Lower lobe of right lung (tissue), 2 donors: ENCODE measurements at places on chromosomes 12 and 14.

DNA sequence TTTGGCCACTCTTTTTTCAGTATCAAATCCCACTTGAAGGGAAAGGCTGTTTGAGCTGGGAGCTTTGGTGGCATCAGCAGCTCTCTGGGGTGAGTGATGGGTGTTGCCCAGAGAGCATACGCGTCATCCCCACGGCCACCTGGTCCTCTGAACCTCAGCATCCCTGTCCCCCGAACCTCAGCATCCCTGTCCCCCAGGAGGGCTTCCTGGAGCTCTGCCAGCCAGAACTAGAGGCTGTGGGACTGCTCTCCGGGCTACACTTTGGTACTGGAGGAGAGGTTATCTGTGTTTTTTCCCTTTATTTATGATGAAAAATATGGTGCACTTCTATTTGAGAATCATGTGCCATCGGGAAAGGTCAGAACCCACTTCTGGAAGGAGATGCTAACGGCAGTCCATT lies 131.5 kb upstream of the RTL1 start:
- no peak for DNase-seq

- DNase-seq = no peak
Observed at GRCh38 chr12:113097716-113098440, 37.7 kb downstream of the RASAL1 start.

GRCh38 chr12:48038085-48038484 lies 33.8 kb upstream of the COL2A1 start:
- no peak for DNase-seq

GRCh38 chr12:106711316-106711715 lies 63.2 kb upstream of the RIC8B start:
- DNase-seq = no peak

DNA sequence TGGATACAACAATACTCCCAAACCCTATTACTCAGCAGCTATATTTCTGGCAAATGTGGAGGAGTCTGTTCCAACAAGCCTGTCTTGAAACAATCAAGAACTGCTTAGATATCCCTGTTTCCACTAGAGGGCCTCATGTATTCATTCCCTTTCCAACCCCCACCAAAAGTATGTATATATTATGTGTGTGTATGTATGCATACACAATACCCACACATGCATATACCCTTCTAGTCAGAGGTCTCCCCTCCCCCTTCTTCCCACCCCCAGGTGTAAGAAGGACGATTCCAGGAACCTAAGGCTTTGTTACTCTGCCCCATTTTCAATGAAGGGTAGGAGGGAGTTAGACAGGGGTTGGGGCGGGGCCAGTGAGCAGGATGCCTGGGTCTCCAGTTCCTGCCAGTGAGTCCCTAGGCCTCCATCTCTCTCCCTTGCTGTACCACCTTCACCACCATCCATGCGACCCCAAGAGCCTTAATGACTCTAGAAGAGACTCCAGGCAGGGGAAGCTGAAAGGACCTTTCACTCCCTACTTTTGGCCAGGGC lies at the start of gene DGKA:
TSS of gene DGKA (plus strand) at position 392 of the 546 bp plus-strand sequence. CDS start 5,342 bp downstream, outside the sequence.
- peak; percentile 55 for DNase-seq

- DNase-seq = no peak
Observed at GRCh38 chr12:81492131-81492720, 266.9 kb downstream of the PPFIA2 start.

DNA sequence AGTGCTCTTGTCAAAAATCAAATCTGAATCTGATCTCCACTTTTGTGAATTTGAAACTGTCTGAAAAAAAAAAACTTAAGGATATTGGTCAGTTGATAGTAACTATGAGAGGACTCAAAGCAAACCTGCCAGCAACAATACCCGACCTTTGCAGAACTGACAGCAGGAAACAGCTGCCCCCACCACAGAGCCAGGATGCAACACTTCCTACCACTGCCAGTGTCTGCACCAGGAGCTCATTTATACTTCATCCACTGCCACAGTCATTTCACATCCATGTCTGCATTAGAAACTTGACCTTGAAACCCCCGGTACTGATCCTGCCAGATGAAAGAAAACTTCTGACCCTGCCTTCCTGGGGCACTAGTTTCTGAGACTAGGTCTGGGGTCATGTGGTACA lies 27.4 kb upstream of the RXYLT1 start:
- no peak for DNase-seq

DNA sequence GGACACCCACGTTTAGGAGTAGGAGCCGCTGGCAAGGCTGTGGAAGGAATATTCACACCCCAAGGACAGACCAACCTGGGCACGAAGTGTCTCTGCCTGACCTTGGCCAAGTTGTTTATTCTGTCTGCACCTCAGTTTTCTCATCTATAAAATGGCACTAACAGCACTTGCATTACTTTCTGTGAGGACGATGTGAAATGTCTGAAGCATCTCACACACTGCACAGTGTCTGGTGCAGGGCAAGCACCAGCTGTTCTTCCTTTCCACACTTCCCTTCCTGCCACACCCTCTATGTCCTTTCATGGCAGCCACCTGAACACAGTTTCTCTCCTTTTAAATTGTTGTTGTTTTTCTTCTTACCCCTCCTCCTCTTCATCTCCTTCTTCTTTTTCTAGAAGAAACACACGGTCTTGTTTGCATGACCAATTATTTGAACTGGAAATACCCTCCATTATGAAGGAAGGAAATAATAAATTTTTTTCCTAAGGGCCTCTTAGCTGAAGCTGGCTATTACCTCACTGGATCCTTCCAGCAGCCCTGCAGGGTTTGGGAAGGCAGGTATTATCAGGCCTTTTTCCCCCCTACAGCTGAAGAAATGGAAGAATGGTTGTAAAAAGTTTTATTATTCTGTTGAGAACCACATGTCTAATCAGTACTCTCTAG lies 42.9 kb upstream of the ATP23 start:
- DNase-seq = no peak

DNA sequence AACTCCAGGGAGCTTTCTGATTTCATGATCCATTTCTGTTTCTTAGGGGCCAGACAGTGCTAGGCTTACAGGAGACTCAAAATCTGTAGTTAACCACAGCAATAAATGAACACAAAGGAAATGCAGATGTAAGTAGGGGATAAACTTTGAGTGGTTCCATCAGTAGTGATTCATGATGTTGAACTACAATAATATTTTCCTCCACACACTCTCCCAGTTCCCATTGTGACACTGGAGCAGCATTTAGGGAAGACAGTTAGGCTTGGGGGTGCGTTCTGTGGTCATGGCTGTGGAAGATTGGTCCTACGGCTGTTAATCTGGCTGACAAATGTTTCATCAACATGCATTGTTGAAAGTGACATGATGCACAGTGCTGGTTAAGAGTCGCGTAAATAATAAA lies 66.9 kb downstream of the HMGA2 start:
- no peak for DNase-seq

DNA sequence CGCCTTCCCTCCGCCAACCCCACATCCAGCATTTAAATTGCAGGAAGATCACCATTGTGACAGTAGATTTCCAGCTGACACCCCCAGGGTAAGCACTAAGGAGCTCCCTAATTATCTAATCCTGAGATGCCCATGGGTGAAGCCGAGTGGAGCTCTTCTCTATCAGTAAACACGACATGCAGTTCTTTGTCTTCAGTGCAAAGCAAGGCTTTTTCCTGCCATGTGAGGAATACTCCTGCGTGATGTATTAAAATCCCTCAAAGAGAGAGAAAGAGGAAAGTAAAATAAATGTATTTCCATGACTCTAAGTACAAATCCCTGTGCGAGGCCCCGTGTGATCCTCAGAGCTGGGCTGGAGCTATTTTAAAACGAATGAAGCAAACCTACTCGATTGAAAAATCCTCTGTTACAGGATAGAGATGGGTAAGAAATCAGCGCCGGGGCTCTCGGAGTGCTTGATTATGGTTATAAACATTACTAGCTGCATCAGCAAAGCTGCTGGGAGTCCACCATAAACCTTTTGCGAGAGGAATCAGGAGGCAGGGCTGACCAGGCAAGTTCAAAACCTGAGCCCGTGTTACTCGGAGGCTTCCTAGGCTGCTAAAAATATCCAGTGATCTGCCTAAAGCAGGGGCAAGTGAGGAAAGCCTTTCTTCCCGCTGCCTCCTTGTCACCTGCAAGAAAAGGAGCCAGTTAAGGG lies 61.5 kb downstream of the MAP1LC3B2 start:
- no peak for DNase-seq

GRCh38 chr14:61498303-61498702 lies 176.9 kb downstream of the PRKCH start:
- no peak for DNase-seq

- DNase-seq = no peak
Observed at GRCh38 chr12:3468329-3468728, 22.7 kb upstream of the PRMT8 start.

DNA sequence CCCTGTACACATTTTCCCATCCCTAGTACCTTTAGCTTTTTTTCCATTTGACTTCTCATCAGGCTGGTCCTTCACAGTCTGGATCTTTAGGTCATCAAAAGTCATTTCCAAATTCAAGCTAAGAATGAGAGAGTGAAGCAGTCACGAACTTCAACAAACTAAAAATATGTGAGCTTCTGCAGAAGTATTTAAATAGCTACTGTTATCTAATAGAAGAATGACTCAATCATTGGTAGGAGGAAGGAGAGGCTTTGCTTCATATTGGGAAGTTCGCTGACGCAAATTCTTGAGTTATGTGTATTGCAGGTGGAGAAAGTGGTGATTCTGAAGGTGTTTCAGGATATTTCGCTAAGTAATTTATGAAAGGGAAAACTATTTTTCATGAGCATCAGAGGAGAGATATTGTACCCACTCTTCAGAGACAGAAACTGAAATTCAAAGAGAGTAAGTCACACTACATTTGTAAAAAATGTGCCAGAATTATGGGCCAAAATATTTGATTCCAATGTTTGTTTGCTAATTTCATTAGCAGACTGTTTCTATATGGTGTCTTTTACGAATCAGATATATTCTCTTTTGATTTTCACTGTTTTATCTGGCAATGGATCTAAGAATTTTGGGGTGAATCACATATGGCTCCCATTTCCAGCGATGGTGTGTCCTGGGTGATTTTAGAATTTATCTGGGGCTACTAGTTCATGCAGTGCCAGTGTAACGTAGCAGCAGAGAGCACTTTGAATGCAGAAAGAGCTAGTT lies at the start of gene OLR1:
TSS of gene OLR1 (minus strand) at position 160 of the 756 bp plus-strand sequence. CDS start at position 105, 55 bp downstream.
- DNase-seq = no peak

GRCh38 chr14:75331471-75331870 lies 52.8 kb downstream of the FOS start:
- DNase-seq = no peak

DNA sequence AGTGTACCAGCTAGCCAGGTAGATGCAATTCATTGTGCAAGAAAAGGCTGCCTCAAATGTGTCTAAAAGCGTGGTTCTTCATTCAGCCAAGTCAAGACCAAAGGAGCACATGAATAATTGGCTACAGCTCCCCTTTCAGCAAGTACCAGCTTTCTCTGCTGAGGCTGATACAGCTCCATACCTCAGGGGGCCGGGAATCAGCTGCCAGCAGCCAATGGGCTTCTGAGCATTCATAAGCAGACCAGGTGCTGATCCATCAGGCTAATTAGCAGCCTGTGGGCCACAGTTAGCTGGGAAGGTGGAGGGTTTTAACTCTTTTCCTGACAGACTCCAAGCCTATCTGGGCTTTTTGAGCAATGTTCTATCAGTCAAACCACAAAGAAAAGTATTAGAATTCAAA lies 264.7 kb downstream of the APAF1 start:
- DNase-seq = no peak

GRCh38 chr14:85934123-85934885 lies 404.4 kb downstream of the FLRT2 start:
- DNase-seq = peak; percentile 47

DNA sequence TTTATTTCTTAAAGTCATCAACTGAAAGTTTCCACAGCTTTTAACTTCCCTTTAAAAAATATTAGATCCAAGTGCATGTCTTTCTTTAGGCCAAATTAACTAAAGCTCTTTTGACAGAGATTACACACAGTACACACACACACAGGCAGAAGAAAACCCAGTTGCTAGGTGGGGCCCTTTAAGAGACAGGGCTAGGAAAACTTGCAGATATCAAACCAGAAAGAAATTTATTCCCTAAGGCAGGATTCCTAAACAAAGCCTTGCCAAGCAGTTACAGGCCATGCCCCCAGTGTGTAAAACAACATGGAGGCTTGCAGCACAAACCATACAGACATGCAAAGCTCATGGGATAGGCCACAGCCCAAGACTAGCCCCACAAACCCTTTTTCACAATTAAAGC lies 123.4 kb downstream of the FSCB start:
- no peak for DNase-seq

- no peak for DNase-seq
Observed at GRCh38 chr12:6535960-6536847, 1.9 kb downstream of the GAPDH start.

DNA sequence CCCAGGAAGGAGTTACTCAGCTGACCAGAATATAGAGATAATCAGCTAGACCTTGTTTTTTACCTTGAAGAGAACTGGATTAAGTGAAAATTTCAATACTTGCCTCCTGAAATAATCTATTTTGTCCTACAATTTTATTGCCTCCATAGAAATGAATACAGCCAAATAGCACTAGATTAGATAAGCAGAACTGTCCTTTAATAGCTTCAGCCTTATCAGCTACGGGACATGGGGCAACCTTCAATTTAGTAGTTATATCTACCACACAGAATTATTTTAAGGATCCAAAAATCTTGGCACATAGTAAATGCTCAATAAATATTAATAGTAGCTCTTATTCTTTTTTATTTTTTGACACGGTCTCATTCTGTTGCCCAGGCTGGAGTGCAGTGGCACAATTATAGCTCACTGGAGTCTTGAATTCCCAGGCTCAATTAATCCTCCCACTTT lies 67.2 kb upstream of the PLEKHG3 start:
- no peak for DNase-seq

GRCh38 chr12:93090731-93091172 lies 161.7 kb upstream of the EEA1 start:
- no peak for DNase-seq

DNA sequence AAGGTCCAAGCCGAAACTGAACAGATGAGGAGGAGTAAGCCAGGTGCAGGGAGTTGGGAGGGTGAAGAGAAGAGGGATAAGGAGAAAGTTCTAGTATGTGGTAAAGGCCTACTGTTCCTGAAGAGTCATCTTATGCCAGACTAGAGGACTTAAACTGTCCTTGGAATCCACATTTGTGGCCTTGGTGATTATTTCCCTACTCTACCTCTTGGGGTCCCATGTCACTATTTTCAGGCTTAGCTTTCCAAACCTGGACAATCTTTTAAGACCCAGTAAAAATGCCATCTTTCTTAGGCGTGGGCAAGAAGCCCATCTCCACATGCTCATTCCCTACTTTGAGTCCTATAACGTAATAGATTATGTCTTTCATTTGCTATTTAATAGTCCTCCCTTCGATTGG lies 40.1 kb upstream of the CRY1 start:
- no peak for DNase-seq

DNA sequence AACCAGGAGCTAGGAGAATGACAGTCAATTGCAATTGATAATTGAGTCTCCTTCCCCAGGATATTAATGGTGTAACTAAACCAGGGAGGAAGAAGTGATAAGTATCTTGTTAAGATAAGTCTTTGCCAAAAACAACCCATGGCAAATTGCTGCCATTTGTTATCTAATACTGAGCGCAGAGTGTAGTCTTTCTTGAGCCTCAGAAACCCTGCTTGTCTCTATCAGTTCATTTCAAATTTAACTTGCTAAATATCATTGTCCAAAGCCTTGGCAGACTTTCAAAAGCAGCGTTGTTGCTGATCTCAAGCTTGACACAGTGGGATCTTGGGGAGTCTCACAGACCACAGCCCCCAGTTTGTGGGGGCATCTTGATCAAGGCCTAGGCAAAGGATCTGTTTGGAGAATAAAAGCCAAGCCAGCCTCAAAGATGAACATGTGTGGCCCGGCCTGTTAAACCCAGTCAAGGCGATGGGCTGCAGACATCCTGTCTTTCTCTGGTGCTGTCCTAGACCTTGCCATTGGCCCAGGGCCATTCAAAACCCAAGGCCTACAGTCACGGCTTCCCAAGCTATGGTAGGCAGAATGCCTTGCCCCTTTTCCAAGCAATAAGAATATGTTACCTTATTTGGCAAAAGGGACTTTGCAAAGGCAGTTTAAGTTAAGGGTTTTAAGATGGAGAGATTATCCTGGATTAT lies 164.2 kb downstream of the CHST11 start:
- no peak for DNase-seq
